ENCODE measurements at places on chromosomes 7 and 10.
A peak's percentile ranks its signal among the peaks of the same experiment; 100 is the strongest.

DNA sequence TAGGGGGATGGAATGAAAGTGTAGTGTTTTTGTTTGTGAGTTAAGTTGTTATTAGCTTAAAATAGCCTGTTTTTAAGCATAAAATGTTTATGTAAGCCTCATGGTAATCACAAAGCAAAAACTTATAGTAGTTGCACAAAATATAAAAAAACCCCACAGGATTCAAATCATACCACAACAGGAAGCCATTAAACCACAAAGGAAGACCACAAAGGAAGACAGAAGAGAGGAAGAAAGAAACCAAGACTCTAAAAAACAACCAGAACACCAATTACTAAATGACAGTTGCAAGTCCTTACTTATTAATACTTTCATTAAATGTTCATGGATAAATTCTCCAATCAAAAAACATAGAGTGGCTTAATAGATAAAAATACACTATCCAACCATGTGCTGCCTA is 63.6 kb downstream of the ANKRD7 start:
- peak overlapping the region; percentile 82 for H3K27ac ChIP-seq
- peak; percentile 33 for DNase-seq
- H3K4me1 ChIP-seq, result peaks cover 29% of the 10 kb centered on the region
- peaks cover 33% of the 10 kb centered on the region for H3K36me3 ChIP-seq
- peak overlapping the region; percentile 60 for H3K4me3 ChIP-seq

- H3K4me1 ChIP-seq, result no peaks in the 10 kb centered on the region
- peaks cover 9% of the 10 kb centered on the region for H3K36me3 ChIP-seq
- H3K4me3 ChIP-seq, result no peak overlapping the region
- DNase-seq, result no peak
Measured at GRCh38 chr7:102456327-102456726, 8.3 kb downstream of the ALKBH4 start.

DNA sequence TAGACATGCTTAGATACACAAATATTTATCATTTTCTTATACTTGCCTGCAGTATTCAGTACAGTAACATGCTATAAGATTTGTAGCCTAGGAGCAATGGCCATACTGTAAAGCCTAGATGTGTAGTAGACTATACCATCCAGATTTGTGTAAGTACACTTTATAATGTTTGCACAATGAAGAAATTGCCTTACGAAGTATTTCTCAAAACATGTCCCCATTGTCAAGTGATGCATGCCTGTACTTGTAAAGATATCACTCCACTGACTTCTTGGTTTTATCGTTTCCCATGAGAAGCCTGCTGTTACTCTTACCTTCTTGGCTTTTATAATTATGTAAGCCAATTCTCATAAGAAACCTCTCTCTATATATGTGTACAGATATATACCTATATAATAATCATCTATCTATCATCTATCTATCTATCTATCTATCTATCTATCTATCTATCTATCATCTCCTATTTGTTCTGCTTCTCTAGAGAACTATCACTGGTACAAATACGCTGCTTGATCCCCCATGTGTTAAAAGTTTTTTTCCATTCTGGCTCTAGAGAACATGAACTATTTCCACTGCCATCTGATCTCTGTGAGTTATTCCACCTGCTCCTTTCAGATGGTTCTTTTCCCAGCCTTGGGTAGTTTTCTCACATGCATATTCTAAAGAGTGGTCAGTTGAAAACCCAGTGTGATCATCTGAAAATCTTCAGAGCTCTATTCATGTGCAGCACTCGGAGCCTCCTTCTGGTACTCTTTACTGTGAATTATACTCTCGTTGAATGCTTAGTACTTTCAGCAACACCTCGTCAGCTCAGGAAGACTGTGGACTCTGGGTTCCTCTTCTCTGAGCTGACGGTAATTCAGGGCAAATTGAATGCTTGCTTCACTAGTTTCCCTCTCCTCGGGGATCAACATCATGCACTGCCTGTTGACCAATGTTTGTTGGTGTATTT is 14.5 kb upstream of the VCL start:
- H3K4me1 ChIP-seq, result peaks cover 16% of the 10 kb centered on the region
- peaks cover 28% of the 10 kb centered on the region for H3K27me3 ChIP-seq
- DNase-seq, result no peak
- H3K36me3 ChIP-seq, result no peaks in the 10 kb centered on the region
- H3K27ac ChIP-seq, result no peak overlapping the region

- H3K36me3 ChIP-seq, result no peaks in the 10 kb centered on the region
- no peak for DNase-seq
- H3K4me3 ChIP-seq, result no peak overlapping the region
- peaks cover 6% of the 10 kb centered on the region for H3K27me3 ChIP-seq
- H3K27ac ChIP-seq, result no peak overlapping the region
Measured at GRCh38 chr7:94414481-94414880, 19.8 kb downstream of the COL1A2 start.

GRCh38 chr10:129952378-129953118 is 11.5 kb downstream of the EBF3 start:
- no peak overlapping the region for H3K27ac ChIP-seq
- no peaks in the 10 kb centered on the region for H3K4me1 ChIP-seq
- H3K4me3 ChIP-seq, result no peak overlapping the region
